ENCODE measurements at places on chromosomes 7 and 10.

- DNase-seq: no peak
These were observed 231.6 kb upstream of the IGFBP3 start for GRCh38 chr7:46152696-46153095.

- DNase-seq: no peak
These were observed 99.5 kb downstream of the CCNY start for GRCh38 chr10:35435824-35436223.

DNA sequence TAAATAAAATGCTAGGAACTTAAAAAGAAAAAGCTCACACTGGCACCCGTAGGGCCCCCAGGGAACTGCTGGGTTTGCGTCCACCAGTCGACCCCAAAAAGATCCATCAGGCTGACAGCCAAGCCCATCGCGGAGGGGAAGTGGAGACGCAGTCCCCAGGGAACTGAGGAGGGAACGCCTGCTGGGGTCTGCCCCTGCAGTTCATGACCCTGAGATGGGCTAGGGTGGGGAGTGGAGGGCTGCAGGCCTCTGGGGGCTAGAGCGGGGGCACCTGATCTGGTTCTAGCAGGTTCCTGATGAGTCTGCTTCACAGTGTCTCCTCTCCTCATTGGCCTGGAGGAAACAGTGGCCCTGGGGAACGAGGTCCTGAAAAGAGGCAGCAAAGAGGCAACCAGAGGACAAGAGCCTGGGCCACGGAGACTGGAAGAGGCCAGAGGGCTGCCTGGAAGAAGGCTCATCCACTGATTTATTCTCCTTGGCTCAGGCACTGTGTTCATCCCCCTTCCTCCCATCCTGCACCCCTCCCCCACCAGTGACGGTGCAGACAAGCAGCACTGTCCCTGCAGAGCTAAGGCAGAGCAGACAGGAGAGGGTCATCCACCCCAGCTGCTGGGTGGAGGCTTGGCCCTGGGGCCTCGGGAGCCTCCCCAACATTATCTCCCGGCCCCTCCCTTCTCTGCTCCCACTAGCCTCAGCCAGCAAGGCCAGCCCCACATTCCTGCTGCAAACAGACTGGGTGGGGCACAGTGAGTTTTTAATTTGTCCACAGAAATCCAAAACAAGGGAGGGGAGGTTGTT lies 24.7 kb upstream of the HSPA12A start:
- no peak for DNase-seq

DNA sequence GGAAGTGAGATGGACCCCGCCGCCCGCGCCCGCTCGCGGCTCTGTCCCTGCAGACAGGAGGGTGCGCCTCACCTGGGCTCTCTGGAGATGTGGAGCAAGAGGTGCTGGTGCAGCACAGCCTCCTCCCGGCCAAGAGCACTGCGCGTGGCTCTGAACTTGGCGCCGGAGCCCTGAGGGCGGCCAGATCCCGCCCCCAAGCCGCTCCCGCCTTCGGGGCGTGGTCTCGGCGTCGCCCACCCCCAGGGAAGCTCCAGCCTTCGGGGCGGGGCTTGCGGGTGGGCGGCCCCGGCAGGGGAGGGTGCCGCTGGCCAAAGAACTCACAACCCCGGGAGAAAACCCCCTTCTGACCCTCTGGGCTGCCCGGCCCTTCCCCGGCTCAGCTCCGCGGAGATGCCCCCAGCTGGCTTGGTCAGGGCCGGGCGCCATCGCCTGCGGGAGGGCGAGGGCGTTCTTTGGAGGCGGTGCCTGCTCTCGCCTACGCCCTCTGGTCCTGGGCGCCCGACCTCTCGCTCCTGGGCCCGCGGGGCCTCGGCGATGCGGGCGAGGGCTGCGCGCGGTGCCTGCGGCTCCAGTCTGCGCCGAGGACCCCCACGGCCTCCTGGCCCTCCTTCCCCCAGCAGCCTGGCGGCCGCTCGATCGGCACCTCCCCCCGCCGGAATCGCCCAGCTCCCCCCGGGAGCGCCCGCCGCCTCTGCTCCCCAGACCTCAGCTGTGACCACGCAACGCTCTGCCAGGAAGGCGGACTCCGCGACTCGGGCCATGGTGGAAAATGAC lies at the start of gene ZNF488:
TSS of gene ZNF488 (minus strand) at position 146 of the 774 bp plus-strand sequence. CDS start 15,464 bp downstream, outside the sequence.
- DNase-seq: peak; percentile 13

GRCh38 chr7:101506531-101506930 lies 122.6 kb downstream of the MYL10 start:
- no peak for DNase-seq

DNA sequence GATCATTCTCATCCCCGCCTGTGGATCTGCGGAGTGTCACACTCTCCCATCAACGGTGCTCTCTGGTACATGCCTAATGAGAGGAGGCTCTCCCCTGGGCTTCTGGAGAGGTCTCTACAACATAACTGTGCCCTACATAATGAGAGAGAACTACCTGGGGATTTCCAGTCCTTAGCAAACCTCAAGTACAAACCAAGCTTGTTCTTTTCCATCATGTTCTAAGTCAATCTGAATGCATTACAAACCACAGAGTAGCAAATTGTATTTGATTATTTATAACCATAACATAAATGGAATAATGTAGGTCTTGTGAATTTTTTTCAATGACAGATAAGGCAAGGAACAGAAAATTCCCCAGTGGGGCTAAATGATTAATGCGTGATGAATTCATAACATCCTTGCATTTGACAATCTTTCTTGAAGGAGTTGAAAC lies 412.4 kb upstream of the NRP1 start:
- DNase-seq: no peak

DNA sequence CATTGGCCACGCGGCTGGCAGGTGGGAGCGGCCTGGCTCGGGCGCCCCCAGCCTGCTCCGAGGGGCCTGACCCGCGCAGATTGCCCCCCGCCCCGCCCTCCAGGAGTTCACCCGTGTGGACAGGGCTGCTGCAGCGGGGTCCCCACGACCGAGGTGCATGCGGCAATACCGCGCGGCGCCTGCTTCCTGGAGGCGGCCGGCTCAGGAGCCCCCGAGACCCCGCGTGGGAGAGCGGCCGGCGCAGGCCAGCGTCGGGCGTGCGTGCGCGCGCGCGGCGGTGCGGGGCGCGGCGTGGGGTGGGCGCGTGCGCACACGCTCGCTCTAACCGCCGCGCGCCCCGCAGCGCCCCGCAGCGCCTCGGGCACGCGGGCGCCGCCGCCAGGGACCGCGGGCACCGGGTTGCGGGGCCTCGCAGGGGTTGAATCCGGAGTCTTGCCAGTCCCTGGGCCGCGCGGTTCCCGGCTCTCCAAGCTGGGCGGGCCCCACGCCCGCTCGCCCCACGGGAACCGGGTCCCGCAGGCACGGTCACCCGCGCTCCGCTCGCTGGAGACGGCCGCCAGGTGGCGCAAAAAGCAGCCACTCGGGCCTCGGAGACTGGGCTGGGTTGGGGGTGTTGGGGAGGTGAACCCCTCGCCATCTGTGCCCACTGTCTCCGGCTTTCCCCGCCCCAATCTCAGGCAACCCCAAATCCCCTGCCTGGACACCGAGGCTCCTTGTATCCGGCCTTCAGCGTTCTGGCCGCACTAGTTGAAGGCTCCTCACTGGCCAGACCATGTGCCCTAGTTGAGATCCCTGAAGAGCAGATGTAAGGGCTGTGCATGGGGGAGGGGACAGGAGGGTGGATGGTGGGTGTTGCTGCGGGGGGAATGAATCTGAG lies 1.3 kb upstream of the ACHE start:
- no peak for DNase-seq

GRCh38 chr7:47786557-47787248 lies 161.6 kb downstream of the PKD1L1 start:
- peak; percentile 52 for DNase-seq

DNA sequence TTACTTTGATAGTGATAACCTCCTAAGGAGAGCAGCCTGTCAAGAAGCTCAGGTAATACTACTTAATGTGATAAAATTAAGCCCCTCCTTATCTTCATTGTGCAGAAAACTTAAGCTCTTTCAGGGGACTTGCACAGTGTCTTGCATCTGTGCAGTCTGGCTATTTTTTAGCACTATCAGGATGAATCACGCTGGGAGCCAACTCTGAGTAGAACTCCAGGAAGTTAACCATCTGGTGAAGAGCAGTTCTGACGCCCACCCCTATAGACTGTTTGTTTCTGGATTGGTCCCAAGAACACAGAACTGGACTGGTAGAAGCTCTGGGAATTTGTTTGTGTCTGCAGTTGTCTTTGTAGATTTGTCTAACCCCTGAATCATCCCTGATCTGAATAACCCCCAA lies 41.9 kb downstream of the AGK start:
- DNase-seq: no peak

GRCh38 chr7:117858712-117859111 lies 14.5 kb downstream of the CTTNBP2 start:
- DNase-seq: no peak

All from thoracic aorta (tissue), 2 donors.